ENCODE measurements at places on chromosomes 1 and 21.

DNA sequence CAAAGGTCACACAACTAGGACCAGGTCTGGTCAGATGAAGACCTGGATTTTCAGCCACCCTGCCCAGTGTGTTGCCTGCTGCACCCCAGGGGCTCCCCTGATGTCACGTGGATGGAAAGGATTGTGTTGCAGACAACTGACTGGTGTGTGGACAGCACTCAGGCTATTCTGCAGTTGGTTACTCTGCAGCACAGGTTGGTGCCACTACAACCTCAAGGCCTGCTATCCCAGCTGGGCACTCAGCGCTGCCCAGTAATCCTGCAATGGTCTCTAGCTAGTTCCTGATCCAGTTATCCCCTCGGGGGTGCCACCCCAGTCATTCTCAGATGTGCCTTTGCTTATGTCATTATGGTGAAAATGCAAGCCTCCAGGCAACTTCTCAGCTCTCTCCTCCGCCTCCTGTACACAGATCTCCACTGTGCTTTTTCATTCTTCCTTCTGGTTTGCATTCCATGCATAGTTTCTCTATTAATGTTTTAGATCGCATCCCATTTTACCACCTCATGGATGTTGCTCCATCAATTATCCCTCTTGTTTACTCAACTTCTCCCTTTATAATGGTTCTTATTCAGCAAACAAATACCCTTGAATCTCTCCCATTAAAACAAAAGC is 503.2 kb upstream of the CAMK1G start:
- H3K27ac ChIP-seq = no peak overlapping the region
- H3K27me3 ChIP-seq = no peaks in the 10 kb centered on the region
- no peak overlapping the region for H3K4me3 ChIP-seq
- no peak for DNase-seq

DNA sequence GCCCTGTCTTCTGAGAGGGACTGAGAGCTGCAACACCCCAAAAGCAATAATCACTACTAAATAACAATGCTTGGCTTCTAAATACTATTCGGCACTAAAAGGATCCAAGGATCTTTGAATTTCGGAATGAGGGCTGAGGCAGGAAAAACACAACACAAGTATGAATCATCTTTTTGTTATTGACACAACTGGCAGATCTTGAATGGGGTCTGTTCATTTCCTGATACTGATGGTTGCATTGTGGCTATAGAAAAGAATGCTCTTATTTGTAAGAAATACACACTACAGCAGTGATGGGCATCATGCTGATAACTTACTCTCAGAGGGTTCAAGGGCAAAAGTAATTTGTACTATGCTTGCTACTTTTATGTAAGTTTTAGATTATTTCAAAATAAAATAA is 149.2 kb upstream of the PLD5 start:
- no peak overlapping the region for H3K4me3 ChIP-seq
- H3K4me1 ChIP-seq = no peaks in the 10 kb centered on the region
- no peak overlapping the region for H3K27ac ChIP-seq
- no peak for DNase-seq

DNA sequence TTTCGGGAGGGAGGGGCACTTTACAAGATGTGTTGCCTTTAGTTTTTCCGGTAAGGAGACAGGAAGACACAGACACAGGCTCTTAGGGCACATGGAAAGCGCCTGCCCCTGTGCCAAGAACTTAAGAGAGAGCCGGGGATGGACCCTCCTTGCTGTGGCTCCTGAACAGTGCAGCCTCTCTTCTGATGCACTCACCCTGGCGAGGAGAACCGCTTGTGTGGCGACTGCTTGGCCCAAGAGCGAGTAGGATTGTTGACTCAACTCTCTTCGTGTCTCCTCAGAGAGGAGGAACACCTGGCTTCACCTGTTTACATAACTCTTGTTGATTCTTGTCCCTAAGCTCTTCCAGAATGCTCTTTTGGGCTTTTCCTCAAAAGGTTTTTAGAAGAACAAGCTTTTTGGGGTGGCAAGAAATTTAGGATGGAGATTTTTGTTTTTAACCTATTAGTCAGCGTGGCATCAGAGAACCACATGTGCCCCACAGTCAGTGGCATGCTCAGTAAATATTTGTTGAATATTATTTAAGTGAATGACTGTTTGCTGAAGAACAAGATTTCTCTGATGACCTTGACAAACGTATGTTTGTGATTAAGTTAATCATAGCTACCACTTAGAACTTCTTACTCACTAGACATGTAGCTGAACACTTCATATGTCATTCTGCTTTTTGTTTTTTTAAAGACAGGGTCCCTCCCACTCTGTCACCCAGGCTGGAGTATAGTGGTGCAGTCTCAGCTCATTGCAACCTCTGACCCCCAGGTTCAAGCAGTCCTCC is 60.6 kb downstream of the NFIA start:
- no peak for DNase-seq
- no peaks in the 10 kb centered on the region for H3K4me1 ChIP-seq
- no peaks in the 10 kb centered on the region for H3K36me3 ChIP-seq
- no peak overlapping the region for H3K4me3 ChIP-seq

DNA sequence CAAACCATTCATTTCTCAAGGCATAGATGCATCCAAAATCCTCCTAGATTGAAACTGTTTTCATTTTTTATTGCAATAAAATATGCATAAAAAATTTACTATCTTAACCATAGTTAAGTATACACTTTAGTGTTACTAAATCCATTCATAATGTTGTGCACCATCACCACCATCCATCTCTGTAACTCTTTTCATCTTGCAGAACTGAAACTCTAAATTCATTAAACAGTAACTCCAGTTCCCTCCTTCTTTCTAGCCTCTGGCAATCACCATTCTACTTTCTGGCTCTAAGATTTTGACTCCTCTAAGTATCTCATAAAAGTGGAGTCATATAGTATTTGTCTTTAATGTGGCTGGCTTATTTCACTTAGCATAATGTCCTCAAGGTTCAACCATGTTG is 236.8 kb downstream of the SMYD3 start:
- H3K27me3 ChIP-seq = no peaks in the 10 kb centered on the region
- H3K4me3 ChIP-seq = no peak overlapping the region
- no peak overlapping the region for H3K27ac ChIP-seq
- H3K4me1 ChIP-seq = no peaks in the 10 kb centered on the region

- no peak overlapping the region for H3K27ac ChIP-seq
- H3K27me3 ChIP-seq = no peaks in the 10 kb centered on the region
- peaks cover 3% of the 10 kb centered on the region for H3K4me1 ChIP-seq
These were observed 45.0 kb upstream of the C1orf53 start for GRCh38 chr1:197857477-197857876.

DNA sequence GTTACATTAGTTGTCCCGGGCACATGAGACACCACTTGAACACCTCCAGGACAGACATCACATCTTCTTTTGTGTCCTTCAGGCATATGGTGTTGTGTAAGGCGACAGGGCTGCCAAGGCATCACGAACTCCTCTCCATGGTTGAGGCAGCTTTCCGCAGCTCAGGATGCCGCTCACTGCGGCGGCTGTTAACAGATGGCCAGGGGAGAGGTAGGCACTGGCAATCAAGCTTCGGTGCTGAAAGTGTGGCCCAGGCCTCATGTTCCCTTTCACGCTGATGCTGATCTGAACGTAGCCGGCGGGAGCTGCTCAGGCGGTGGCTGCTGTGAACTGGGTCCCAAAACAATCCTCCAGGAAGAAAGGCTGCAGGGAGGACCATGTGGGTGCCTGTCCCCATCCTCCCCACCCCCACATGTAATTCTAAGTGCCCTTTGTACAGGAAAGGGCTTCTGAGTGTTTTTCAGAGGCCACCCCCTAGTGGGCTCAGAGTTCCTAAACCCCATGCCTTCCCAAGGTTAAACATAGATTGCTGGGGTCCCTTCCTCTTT is 287.1 kb upstream of the AJAP1 start:
- no peaks in the 10 kb centered on the region for H3K27me3 ChIP-seq
- no peak overlapping the region for H3K4me3 ChIP-seq
- no peak for DNase-seq

GRCh38 chr1:212459656-212460055 is 26.9 kb downstream of the NENF start:
- H3K27ac ChIP-seq = no peak overlapping the region
- H3K36me3 ChIP-seq = no peaks in the 10 kb centered on the region
- H3K27me3 ChIP-seq = no peaks in the 10 kb centered on the region
- DNase-seq = no peak
- H3K4me1 ChIP-seq = peaks cover 4% of the 10 kb centered on the region

GRCh38 chr1:156508205-156508954 is 7.8 kb upstream of the MEF2D start:
- H3K36me3 ChIP-seq = no peaks in the 10 kb centered on the region
- H3K27ac ChIP-seq = peak overlapping the region; percentile 70
- peak overlapping the region; percentile 64 for H3K4me3 ChIP-seq
- peaks cover 55% of the 10 kb centered on the region for H3K4me1 ChIP-seq
- DNase-seq = no peak
- H3K27me3 ChIP-seq = no peaks in the 10 kb centered on the region

DNA sequence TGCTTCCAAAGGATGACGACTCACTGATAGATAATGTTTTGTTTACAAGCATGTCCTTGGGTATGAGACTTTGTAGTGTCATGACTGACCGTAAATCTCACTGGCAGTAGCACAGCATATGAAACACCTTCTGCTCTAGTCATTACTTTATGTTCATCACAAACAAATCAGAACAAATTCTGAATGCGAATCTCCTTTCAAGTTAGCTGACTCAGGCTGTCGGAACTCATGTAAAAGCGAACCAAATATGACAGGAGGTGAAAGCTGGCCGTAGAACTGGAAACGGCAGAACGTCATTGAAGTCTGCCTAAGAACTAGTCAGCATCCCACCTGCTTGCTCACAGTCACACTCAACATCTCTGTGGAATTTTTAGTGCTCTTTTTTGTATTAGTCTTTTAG is 143.9 kb downstream of the RGS7 start:
- no peaks in the 10 kb centered on the region for H3K4me1 ChIP-seq
- H3K4me3 ChIP-seq = no peak overlapping the region
- H3K27me3 ChIP-seq = no peaks in the 10 kb centered on the region
- H3K27ac ChIP-seq = no peak overlapping the region
- H3K36me3 ChIP-seq = no peaks in the 10 kb centered on the region

- no peaks in the 10 kb centered on the region for H3K4me1 ChIP-seq
- H3K27ac ChIP-seq = no peak overlapping the region
- H3K4me3 ChIP-seq = no peak overlapping the region
- no peaks in the 10 kb centered on the region for H3K27me3 ChIP-seq
- H3K36me3 ChIP-seq = no peaks in the 10 kb centered on the region
- no peak for DNase-seq
These were observed 129.9 kb upstream of the NEGR1 start for GRCh38 chr1:72412286-72412685.
